ENCODE measurements at places on chromosomes 3 and 15. TPM values are rescaled to one million over a fixed set of nuclear protein-coding genes. Genes with fewer than 3 reads are reported as not detected.

DNA sequence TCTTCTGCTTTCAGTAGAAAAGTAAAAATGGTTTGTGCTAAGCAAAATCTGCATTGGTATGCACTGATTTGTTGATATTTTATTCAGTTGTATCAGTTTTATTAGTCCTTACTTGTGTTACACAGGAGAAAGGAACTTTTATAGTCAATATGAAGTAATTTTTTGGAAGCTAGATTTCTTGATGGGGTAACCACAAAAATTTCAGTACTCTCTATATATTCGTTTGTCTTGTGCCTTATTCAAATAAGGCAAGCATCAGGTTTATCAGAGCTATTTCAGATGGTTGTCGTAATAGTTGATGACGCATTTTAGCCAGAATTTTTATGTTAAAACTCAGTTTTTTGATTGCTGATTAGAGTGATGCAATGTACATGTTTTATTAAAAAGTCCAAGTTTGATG is 50.7 kb upstream of the NIPA1 start:
- no peak for DNase-seq

GRCh38 chr3:30760040-30760695 is 134.3 kb downstream of the GADL1 start:
- no peak for DNase-seq

DNA sequence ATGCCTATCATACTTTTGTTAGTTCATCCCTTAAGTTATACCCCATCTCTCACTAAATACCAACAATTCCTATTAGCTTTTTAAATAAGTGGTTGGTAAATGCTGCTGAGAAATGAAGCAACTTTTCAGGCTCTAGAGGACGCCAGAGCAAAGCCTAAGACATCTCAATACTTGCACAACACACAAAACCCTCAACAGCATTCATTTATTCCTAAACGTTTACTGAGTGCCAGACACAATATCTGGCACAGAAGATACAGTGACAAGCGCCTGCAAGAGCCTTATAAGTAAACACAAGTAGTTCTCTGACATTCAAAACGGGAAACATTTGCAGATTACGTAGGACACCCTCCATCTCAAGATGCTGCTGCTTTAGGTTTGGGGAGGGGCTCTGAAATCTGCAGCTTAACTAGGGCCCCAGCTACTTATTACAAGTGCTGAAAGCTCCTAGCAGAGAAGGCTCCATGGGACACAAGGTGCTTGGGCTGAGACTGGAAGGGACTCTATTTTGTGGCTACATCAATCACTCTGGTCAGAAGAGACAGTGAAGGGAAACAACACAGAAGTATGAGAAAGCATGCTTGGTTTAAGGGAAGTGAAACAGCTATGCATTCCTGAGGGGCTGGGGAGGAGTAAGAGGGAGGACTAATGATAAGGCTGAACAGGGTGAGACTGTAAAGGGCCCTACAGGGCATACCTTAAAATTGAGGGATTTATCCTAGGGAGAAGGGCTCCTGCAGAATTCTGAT is 311.3 kb downstream of the PLCL2 start:
- no peak for DNase-seq

Gene IL16
- 10.8 TPM for total RNA-seq

DNA sequence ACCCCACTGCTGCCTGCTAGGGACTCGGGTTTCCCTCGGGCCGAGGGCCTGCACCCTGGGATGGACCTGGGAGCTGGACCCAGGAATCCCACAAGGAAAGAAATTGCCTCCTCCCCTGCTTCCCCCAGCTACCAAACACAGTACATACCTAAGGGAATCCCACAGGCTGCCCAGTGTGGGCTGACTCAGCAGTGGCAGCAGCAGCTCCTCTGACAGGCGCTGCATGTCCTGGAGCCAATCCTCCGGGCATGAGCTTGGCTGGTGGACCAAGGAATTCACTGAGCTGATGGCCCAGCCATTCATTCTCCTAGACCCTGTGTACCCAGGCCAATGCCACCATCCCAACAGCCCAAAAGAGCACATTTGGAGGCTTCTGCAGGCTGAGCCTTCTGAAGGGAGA is 9.5 kb upstream of the LTK start:
- DNase-seq, result no peak

DNA sequence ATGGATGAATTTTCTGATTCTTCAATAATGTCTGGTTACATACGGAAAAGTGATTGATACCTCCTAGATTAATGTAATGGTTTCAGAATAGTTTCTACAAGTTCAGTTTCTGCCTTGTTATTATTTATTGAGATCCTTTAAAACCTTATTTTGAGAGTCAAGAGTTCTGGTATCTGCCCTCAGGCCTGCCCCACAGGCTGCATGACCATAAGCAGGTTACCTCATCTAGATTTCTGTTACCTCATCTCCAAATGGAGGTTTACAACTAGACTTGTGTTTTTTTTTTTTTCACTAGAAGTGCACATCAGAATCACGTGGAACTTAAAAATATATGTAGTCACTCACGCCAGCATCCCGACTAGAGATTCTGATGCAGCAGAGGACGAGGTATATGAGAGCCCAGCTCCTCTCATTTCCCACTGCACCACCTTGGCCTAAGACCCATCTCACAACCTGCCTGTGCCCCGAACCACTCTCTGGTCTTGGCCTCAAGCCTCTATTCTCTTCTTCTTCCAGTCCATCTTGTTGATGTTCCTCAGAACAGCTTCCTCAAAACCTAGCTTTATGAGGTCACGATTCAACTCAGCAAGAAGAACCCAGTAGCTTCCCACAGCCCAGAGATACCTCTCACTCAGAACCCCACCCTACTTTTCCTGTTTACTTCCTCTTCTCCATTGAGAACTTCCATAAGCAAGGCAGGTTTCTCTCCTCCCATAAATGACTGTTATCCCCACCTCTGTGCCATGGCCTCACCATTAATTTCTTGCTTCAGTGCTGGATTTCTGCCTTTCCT is 353.4 kb downstream of the CHST2 start:
- no peak for DNase-seq

DNA sequence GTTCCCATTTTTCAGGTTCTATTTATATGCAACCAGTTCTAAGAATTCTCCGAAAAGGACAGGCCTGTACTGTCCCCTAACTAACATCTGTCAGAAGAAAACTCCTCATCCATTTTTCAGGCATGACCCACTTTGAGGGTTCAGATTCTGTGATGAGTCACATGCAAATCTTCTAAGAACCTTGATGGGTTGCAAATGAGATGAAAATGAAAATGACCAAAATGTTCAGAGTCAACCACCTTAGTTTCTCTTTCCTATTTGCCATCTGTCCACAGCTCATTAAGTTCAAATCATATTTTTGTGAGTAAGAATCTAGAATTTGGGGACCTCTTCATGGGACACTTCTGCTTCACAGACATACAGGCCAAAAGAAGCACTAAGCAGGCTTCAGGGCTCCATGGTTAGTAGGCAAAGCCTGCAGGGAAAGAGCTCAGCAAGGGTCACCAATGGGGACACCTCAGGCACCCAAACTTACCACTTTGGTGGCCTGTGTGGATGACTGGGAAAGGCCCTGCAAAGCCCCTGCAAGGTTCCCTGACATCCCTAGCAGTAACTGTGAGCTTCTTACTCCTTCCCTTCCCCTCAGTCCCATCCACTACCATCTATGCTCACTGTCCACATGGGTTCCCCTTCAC is 122.0 kb downstream of the WDR76 start:
- no peak for DNase-seq

DNA sequence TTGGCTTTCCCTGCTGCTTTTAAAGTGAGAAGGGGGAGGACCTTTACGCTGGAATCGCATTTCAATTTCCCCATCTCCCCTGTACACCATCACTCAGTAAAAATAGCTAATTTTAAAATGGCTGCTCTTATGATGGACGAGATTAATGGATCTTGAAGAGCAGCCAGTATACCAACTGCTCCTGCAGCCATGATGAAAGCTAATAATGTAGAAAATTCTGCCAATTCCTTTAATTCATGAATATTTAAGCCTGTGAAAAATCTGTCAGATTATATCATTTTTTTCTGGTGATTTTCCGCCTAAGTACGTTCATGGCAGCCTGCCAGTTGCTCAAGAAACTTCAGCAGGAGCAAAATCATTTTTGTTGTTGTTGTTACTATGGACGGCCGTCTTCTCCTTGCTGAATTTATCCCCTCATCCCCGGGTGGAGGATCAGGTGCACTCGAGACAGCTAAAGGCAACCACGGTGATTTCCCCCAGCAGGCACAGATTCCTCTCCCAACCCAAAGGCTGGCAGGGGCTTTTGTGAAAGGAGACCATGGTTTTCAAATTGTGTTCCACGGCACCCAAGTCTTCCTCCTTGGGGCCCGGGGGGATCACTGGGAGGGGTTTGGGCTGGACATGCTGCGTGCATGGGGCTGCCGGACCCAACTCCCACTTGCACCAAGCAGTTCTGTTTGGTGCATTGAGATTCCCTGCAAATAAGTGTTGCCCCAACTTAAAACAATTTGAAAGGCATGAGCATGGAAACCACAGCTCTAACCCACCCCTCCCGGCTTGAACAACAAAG is 289.6 kb downstream of the UACA start:
- no peak for DNase-seq

DNA sequence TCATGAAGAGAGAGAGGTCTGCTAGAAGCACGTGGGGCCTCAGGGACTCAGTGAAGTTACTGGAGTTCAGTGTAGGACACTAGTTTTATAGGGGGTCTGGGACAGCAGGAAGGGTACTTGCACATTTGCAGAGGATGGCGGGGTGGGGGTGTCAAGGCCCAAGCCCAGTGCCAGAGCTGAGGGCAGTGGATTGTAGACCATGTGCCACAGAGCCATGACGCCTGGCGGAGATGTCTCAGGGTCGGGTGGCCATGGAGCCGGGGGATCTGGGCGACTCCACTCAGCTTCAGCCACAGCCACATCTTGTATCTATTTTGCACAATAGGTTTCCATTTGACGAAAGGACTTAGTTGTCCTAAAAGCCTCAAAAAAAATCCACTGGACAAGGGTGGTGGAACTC is 50.4 kb upstream of the RGMA start:
- no peak for DNase-seq

Gene IRAK2
- total RNA-seq, result 15.0 TPM

Gene GOLGA6L9
- 5.8 TPM for total RNA-seq

- no peak for DNase-seq
These were observed 218.0 kb upstream of the ROBO1 start for GRCh38 chr3:79985816-79986215.

Gene GOLGA8H
- 0.88 TPM for total RNA-seq
